ENCODE measurements at places on chromosomes 12 and 14.

DNA sequence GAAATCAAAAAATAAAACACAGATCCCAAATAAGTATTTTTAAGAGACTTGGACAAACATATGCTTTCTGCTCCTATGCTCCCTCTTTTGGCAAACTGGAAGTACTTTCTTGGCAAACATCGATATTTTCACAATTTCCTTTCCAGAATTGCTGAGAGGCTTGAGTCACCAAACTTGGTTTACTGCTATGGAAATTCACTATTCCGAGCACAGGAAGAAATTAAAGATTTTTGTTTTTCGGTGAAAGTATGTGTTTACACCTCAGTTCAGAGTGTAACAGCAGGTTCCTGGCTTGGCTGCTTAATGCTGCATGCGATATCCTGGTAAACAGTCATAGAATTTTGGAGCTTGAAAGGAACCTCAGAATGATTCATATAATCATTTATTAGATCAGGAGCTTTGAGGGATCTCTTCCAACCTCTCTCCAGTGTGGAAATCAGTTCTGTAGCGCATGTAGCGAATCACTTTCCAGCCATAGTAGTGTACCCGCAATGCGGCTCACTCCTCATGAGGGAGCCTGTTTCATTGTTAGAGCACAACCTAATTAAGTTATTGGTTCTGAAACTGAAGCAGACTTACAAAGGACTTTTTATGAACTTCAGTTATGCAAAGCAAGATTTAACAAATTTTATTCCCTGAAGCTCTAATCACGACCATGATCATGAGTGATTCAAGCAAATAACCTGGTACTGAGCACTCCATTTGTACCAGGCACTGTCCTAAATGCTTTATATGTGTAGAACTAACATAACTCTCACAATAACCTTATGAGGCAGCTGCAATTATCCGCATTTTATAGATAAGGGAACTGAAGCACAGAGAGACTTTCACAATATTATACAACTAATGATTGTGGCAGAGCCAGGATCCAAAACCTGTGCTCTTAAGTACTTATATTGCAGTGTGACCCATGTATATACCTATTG is 56.4 kb upstream of the ATP2A2 start:
- no peak for DNase-seq

DNA sequence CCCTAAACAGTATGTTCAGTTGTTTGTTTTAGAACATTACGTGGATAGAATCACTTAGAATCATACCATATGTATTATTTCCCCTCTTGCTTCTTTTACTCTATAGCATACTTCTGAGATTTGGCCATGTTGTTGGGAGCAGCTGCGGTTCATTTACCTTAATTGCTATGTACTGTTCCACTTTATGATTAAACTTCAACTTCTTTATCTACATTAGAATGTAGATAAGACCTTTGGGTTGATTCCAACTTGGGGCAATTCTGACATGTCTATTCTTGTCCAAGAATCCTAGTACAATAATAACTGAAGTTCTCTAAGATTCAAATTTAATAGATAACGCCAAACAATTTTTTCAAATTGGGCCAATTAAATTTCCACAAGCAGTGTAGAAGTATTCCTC is 80.7 kb downstream of the GRIN2B start:
- no peak for DNase-seq

DNA sequence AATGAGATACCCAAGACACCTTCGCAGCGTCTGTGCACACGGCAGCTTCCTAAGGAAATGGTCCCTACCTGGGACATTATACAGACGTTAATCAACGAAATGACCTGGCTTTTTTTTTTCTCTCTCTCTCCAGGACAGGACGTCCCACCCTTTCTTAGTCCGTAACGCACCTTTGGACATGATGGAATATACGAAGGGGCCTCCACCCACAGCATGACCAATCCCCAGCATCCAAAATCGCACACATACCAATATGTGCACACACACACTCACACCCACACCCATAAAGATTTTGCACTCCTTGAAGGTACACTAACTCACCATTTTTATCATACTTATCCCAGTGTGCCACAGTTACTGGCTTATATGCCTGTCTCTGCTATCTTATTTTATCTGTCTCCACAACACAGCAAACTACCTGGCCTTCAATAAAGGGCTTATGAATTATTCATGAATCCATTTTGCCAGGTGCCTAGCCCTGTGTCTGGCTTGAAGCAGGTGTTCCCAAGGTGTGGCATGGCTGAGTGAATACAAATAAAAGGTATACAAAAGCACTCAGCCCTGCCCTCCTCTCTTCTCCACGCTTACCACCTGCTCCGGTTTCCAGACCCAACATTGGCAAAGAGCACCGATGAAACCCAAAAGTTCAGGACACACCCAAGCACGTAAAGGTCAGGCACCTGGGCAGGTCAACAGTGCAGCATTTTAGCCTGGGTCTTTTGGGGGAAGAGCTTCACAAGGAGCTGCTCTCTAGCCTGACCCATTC is 2.2 kb downstream of the SCNN1A start:
- DNase-seq: no peak

- no peak for DNase-seq
Observed at GRCh38 chr12:32600681-32601080, 78.4 kb upstream of the DNM1L start.

- no peak for DNase-seq
Observed at GRCh38 chr12:95970905-95971304, 25.2 kb downstream of the HAL start.

DNA sequence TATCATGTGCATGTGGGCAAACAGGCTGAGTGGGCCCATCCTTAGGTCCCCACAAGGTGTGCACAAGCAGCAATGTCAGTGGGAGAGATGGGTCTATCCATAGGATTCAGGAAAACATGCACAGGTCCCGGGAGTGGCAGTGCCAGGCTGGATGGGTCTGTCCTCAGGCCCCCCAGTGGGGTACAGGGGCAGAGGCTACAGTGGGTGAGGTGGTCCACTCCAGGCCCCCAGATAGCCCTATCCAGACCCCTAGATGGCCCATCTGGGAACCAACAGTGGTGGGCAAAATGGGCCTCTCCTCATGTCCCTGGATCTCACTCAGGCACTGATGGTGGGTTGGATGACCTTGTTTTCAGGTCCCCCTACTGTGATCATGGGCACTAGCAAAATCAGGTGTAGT is 277.8 kb upstream of the SYT1 start:
- no peak for DNase-seq

Data from activated T-cell treated with anti-CD3 and anti-CD28 coated beads, Interleukin-2, amount 50 U/mL, for 48 hours (primary cell).